NCI-H1417 treated with DMSO at 0.1 percent for 48 hours (cell line): ENCODE measurements at places on chromosomes 12 and 14.
A peak's percentile ranks its signal among the peaks of the same experiment; 100 is the strongest.

DNA sequence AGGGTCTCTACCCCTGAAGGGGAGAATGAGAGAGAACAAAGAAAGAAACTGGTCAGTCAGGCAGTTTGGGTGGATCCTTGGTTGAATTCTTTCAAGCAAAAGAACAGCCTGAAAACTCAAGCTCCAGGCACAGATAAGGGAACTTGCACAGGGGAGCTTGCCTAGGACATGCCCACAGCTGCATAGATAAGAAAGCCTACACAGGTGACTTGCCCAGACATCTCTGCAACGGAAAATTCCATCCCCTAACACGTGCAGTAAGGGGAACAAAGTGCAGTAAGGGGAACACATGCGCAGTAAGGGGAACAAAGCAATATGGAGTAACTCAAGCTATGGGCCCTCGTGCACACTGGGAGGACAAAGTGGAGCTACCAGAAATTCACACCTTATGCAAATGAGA lies 540.1 kb upstream of the MIS18BP1 start:
- no peak for DNase-seq

DNA sequence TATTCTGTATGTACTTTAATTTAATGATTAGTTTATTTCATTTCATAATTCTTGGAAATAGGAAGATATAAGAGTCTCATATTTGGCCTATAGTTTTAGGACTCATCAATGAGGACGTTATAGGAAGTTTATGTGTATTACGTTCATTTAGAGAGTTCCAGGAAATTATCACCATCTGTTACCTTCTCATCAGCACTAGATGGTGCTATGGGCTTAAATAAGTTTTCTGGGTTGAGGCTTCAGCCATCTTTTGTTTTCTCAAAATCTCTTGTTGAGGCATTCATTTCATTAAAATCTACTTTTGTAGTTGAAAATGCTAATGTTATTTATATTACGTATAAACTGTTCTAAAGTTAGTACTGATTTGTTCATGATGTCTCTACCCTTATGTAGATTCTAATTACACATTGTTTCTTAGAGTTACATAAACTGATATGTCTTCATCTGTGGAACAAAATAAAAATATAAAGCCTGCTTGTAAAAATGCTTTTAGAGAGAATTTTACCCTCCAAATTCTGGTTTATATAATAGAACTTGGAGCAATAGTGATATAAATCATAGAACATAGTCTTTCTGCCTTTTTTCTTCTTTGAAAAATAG lies 89.2 kb downstream of the CFAP54 start:
- peak; percentile 60 for DNase-seq

- no peak for DNase-seq
Observed at GRCh38 chr12:5308216-5308615, 123.7 kb upstream of the NTF3 start.

DNA sequence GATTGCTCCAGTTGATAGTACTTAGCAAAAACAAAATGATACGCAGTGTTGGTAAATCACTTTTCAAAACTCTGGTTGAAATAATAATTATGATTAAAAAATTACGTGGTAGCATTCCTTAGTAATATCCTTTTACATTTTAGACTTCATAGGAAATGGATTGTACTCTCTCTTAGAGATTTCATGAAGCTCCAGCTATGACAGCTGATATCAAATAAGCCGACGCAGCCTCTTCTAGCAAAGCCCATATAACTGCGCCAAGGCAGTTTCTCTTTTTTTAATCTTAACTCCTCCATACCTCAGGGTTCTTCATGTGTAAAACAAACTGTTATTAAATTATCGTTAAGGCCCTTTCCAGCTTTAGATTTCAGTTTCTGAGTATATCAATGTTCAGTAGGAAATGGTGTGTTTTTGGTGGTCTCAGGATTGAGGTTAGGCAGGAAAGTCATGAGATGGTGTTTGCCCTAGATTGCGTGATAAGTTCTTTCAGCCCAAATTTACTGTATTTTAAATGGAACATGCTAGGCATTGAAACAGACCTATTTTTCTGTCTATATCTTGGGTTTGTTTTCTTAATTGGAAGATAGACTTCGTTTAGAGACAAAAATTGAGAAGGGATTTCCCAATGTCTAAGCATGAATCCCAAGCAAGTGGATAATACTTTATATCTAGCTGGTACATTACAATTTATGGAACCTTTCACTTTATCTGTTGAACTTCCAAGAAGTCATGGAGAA lies 902 bp upstream of the CFL2 start:
- no peak for DNase-seq

DNA sequence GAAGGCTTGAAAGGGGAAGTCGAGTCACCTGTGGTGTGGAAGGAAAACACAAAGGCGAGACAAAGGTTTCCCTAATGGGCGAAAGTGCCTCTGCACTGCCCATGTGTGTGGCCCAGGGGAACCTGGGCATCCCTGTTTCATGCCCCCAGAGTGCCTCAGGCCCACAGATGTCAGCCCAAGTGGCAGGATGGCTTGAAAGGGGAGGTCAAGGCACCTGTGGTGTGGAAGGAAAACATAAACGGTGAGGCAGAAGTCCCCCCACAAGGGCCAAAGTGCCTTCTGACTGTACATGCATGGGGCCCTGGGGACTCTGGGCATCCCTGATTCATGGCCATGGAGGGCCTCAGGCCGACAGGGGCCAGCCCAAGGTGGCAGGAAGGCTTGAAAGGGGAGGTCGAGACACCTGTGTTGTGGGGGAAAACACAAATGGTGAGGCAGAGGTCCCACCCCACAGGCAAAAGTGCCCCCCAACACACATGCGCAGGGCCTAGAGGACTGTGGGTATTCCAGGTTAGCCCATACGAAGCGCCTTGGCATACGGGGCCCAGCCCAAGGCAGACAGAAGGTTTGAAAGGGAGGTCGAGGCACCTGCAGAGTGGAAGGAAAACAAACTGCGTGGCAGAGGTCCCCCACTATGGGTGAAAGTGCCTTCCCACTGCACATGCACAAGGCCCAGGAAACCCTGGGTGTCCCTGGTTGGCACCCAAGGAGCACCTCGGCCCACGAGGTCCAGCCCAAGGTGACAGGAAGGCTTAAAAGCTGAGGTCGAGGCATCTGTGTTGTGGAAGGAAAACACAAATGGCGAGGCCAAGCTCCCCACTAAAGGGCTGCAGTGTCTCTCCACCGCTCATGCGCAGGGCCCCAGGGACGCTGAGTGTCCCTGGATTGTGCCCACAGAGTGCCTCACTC lies 382.3 kb downstream of the ALG10 start:
- DNase-seq = no peak

DNA sequence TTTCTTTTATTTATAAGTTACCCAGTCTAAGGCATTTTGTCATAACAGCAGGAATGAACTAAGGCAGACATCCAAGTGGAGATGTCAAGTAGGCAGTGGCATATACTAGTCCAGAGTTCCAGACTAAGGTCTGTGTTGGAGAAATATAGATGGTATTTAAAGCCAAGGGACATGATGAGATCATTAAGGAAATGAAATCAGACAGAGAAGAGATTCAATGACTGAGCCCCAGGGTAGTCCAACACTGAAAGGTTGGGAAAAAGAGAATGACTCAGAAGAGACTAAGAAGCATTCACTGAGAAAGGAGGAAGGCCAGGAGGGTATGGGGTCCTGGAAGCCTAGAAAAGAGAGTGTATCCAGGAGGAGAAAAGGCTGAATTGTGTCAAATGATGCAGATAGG lies 442.2 kb upstream of the CCDC196 start:
- no peak for DNase-seq

DNA sequence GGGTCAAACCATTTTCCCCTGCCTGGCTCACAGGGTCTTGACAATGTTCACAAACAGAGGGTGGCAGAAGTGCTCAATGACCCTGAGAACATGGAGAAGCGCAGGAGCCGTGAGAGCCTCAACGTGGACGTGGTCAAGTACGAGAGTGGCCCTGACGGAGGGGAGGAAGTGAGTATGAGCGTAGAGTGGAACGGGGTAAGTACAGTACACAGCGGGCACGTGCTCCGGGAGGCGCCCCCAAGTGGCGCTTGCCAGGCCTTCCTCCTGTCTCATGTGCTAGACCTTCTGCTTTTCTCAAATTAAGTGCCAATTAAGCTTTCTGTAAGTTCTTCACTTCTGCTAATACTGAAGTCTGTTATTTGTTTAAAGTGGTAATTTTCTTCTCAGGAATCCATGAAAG lies 35.9 kb downstream of the XRCC3 start:
- DNase-seq = no peak

DNA sequence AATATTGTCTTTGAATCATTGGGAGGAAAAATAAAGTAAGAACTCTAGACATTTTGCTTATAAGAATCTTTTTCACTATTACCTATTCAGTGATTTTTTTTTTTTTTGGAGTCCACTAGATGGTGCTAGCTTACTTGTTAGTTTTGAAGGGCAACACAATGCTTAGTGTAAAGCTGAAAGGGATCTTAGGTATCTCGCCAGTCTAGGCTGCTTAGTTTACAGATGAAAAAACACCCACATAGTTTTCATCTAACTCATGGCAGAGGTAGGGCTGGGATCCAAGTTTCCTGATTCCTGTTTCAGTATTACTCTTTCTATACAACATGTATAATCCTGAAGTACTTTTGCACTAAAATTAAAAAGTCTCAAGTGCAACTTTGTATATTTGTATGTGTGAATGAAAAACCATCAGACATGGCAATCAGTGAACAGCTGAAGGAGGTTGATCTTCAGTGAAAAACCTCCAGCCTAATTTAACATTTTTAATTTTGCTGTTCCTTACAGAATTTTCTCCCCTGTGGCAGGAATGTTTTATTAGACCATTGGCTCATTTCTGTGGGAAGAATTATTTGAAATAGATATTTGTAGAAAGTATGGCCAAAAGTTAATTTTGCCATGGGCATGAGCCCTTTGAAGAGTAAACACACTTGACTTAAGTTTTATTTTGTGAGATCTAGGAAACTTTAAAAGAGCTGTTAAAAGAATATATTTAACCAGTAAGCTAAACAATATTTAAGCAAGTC lies 40.7 kb downstream of the LRRIQ1 start:
- DNase-seq = peak; percentile 81

DNA sequence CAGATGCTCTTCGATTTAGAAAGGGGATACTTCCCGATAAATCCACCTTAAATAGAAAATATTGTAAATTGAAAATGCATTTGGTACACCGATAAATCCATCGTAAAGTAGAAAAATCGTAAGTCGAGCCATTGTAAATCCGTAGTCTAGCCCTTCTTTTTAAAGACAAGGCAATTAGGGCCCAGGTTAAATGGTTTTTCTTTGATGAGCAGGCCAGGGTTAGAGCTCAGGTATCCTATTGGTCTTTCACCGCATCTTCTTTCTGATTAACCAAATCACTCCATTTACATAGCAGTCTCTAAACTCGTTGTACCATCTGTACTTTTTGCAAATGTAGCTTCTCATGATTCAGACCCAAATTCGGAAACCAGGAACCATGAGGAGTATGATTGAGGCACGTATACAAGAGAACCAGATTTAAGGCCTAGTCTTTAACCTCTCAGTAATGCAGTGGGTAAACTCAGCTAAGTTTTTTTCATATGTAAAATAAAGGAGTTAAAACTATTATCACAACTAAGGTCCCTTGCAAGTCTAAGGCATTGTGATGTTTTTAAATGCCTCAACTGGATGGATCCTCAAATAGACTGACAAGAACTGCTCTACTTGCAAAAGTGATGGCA lies 2.2 kb upstream of the YAF2 start:
- no peak for DNase-seq

DNA sequence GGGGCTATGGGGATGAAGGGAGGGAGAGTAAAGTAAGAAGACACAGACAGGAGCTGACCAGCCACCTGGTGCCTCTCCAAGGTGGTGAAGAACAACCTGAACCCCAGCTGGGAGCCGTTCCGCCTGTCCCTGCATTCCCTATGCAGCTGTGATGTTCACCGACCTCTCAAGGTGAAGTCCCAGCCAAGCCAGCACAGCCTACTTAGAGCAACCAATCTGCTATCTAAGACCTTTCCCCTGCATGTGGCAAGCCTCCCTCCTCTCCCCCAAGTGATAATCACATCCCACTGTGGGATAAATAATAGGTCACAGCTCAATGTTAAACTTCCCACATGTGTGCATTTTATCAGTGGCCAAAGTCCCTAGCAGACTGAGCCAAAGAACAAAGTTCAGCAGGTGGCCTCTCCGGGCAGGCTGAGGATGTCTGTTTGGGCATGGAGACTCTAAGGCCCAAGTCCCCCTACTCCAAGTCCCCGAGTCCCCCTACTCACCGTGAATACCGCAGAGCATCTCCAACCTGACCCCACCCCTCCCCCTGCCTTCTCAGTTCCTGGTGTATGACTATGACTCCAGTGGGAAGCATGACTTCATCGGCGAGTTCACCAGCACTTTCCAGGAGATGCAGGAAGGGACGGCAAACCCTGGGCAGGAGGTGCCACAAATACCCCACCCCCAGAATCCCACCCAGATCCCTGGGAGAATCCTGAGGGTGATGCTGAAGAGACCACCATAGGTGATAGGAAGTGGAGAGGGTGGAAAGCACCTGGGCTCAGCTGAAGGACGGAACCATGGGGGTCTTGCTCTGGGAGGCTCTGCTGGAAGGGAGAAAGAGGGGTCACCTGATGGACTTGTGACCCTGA lies 3.5 kb downstream of the CPNE6 start:
- no peak for DNase-seq

DNA sequence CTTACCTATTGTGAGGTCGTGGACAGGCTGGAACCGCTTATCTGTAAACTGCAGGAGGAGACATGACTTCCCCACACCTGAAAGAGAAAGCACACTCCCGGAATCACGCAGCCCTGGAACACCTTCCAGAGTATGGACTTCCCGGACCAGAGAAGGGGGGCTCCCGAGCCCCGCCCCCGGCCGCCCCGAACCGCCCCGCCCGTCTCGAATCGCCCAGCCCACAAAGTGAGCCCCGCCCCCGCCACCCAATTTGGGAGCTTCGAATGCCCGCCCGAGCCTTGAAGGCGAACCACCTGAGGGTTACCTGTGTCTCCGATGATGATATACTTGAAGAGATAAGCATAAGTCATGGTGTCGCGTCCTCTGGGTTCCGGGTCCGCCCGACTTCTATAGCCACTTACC lies 235 bp downstream of the RAB2B start:
- no peak for DNase-seq

DNA sequence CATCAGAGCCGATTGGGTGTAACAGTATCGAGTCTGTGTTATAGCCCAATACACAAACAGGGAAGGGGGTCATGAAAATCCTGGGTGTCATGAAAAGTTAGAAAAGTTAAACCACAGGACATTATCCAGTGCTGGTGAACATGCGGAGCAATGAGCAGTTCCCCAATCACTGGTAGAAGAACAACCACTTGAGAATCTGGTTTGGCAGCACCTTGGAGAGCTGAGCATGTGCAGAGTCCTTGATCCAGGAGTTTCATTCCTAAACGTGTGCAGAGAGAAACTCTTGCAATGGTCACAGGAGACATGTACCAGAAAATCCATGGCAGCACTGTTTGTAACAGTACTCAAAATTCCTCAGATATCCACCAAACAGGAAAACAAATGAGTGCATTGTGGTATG lies 23.0 kb upstream of the JDP2 start:
- no peak for DNase-seq
